Neural crest cell (in vitro differentiated cells): ENCODE measurements at places on chromosomes 5 and 9.
A peak's percentile ranks its signal among the peaks of the same experiment; 100 is the strongest.

GRCh38 chr5:9644630-9645029 is 14.5 kb upstream of the TAS2R1 start:
- DNase-seq = no peak

- no peak for DNase-seq
Observed at GRCh38 chr9:134555094-134555650, 86.4 kb upstream of the COL5A1 start.

GRCh38 chr9:12441506-12441905 is 251.7 kb upstream of the TYRP1 start:
- no peak for DNase-seq

DNA sequence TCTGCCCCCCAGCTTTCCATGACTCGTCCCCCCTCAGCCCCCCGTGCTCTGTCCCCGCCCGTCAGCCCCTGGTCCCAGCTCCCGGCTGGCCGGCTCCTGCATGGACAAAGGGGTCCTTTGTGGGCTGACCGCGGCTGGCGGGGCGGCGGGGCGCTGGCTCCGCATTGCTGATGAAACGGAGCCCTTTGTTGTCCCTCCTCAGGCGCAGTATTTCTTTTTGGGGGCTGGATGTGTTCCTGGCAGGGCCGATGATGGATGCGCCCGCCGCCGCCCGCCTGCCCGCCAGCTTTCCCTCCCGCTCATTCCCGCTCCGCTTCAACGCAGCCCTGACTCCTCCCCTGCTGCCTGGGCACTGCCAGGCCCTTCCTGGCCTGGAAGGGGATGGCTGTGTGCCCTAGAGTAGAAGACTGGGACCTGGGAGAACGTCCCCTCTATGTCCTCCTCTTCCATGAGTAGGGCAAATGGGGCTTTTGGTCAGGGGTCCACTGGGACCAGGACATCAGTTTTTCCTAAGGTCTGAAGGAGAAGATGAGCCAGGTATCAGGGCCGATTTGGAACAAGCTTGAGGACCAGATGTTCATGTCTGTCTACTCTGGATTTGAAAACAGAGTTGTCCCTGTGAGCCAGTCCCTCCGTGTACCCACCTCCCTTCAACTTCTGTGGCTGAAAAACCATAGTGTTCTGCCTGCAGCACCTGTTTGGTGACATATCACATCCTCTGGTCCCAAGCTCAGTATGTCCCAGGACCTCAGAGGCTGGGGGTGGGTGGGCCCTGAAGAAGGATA is 29.0 kb downstream of the CXXC5 start:
- peak; percentile 69 for DNase-seq

DNA sequence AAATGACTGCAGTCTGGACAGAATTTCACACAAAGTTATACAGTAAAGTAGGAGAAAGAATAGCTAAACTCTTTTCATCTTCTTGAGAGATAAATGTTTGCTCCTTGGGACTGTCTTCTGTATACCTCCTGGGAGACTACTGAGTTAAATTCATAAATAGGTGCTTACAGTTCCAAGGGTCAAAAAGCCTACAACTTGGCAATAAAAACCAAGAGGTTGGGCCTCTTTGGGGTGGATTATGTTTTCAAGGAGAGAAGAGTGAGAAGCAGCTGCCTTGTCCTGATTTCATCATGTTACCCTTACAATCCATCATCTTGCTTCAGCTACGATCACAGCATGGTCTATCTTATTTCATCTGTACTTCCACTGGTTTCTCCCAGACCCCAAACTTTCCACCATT is 213.2 kb upstream of the RPS23 start:
- no peak for DNase-seq

DNA sequence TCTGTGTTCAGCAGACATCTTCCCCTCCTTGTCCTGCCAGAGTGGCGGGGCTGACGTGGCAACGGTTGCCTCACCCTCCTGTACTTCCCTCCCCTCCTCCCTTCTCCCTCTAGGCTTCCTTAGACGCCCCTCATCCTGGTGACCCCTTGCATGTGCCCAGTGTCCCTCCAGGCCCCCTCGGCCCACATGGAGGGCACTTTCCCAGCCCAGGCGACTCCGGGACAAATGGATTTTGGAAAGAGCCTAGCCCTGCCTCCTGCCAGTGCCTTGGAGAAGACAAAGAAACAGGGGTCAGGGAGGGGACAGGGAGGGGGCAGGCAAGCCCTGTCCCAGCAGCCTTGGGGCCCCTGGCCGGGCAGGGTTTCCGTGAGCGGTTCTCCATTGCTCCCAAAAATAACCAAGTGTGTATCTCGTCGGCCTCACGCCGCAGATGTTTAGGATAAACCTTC is 38.3 kb upstream of the NEURL1B start:
- no peak for DNase-seq

- DNase-seq = no peak
Observed at GRCh38 chr5:38462976-38463633, 93.3 kb downstream of the LIFR start.

DNA sequence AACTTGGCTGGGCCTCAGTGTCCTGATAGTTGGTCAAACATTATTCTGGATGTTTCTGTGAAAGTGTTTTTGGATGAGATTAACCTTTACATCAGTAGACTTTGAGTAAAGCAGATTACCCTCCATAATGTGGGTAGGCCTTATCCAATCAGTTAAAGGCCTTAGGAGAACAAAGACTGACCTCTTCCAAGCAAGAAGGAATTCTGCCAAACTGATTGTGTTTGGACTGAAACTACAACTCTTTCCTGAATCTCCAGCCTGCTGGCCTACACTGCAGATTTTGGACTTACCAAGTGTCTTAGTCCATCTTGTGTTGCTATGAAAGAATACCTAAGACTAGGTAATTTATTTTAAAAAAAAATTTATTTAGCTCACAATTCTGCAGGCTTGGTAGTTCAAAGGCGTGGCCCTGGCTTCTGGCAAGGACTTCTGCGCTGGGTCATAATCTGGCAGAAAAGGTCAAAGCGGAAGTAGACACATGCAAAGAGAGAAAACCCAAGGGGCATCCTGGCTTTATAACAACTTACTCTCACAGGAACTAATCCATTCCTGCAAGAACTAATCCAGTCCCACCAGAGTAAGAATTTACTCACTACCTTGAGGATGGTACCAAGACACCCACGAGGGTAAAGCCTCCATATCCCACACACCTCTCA is 8.6 kb upstream of the ARHGEF37 start:
- no peak for DNase-seq

DNA sequence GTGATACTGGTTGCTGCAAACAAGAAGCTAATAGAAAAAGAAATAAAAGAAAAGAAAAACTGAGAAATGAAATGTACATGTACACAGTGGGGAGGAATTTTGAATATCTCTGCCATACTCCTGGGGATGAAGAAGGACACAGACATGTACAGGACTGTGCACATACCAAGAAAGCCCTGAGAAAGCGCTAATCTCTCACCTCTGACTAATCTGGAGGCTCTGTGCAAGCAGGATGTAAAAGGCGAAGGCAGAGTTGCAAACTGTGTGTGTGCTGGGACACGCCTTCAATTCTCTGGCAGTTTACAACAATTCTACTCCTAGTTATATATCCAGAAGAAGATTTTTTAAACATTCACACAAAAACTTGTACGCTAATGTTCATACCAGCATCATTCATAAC is 211.4 kb downstream of the KIAA0825 start:
- no peak for DNase-seq

GRCh38 chr5:149915392-149916260 is 29.0 kb downstream of the PDE6A start:
- DNase-seq = no peak

GRCh38 chr9:126432659-126433058 is 106.0 kb downstream of the MVB12B start:
- no peak for DNase-seq

DNA sequence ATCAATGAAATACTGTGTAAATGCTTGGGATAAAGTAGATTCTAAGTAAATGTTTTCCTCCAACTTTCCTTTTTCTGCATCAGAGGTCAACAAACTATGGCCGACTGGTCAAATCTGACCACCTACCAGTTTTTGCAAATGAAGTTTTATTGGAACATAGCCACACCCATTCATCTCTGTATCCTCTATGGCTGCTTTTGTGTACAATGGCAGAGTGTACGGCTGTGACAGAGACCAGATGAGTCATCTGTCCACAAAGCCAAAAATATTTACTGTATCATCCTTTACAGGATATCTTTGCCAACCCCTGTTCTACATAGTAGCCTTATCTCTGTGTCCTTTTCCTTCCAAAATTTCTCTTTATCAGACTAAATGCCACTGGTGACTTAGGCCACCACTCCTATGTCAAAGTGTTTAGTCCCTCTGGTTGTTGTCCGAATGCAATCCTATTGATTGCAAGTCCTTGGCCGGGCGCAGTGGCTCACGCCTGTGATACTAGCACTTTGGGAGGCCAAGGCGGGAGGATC is 218.4 kb upstream of the KLF4 start:
- DNase-seq = no peak

GRCh38 chr5:134937526-134937925 is 30.2 kb upstream of the CATSPER3 start:
- DNase-seq = no peak

DNA sequence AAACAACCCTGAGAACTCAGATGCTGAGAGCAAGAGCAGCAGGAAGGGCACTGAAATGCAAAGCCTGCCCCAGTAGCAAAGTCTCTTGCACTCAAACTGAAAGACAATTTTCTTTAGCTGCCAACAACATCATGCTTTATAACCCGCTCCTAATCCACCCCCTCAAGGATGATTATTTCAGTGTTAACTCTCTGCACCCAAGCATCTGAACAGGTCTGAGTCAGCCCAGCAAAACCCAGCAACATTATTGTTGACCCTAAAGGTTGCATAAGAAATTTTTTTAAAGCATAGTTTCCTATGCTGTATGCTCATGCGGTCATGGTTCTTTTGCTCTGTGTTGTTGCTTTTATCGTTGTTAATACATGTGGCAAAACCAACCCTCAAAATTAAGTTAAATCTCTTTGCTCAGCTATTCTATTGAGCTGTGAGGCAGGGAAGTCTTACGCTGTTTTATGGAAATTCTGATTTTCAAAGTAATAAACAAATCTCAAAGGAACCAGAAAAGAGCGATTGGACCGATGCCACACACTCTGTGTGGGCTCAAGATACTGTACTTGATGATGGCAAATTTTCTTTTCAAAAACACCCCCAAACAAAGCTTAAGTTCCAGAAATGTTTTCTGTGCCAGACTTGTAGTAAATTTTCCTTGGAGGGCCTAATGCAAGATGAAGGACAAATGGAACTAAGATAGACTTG is 440.6 kb upstream of the MPDZ start:
- DNase-seq = no peak

DNA sequence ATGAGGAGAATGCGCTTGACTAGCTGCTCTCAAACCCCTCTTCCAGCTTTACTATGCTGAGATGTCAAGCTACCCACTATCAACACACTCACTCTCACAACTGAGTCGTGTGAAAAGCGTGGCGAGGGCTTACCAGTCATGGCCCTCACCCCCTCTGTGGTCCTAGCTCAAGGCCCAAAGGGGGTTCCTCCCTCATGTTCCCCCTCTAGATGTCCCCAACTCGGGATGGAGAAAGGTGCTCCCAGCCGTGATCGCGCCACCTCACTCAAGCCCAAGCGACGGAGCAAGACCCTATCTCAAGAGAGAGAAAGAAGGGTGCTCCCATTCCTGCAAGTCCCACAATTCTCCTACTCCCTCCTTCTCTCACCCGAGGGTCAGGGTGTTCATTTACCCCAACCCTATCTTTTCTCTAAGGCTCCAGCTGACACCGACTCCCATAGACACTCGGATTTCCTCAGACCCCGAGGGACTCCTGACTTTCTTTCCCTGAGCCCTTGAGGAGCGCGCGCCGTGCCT is 559 bp downstream of the SLC38A9 start:
- no peak for DNase-seq

DNA sequence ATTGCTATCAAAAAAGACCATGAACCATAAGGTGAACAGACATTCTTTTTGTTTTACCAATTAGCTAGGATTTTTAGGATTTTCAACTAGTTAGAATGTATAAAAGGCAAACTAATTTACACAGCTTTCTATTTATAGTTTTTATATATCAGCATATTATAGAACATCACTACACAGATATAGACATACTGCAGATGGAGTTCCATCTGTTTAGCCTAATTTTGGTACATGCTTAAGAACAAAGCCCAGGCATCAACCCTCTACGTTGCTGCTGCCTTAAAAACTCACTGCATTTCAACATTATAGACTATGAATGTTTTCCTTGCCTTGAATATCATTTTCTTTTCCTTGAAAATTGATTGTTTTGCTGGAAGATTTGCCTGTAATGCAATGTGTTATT is 2227.5 kb upstream of the C9orf72 start:
- no peak for DNase-seq

DNA sequence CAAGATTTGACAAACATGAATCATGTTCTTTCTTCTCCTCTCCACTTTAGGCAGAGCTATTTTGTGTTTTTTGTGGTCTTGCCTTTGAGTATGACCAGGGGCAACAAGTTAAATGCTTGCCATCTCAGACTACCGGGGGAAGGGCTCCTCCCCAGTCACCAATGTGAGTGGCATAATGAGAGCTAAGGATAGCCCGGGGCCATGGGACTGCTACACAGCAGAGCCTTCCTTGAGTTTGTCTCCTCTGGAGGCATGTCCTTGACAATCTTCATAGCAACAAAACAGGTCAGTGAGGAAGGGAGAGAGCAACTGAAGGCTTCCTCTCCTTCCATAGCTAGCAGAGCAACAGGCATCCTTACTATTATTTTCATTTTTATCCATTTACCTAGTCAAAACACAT is 299.3 kb downstream of the ENC1 start:
- DNase-seq = peak; percentile 7

DNA sequence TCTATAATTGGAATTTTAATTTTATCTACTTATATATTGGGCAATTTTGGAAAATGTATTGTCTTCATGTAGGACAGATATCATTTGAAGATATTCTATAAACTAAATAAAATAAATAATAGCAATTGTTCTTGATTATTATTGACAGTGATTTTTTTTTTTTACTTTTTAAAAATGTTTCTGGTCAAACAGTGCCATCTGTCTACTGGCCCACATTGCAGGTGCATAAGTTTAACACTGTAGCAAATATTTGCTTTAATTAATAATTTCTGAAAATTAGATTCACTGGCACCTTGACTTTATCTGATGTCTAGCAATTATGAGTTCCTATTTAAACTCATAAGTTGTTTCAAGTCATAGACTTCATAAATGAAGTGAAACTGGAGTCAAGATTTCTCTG is 41.1 kb upstream of the ISOC1 start:
- no peak for DNase-seq

DNA sequence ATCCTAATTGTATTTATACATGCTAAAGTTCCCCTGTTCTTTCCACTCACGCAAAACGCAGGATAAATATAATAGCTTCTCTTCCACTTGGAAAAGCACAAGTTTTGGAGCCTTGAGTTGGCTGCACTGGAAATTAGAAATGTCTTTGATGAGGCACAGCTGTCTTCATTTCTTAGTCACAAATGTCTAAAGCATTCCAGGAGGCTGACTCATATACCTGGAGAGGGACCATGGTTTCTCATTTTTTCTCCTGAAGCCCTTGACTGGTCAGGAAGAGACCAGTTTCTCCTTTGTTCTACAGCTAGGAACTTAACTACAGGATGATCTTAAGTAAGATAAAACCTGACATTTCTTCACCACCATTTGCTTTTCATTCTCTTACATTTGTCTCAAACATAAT is 16.2 kb downstream of the MTX3 start:
- no peak for DNase-seq
